ENCODE measurements at places on chromosomes 6 and 20.

- DNase-seq: no peak
Measured at GRCh38 chr20:57148263-57148662, 118.2 kb downstream of the BMP7 start.

GRCh38 chr6:30092852-30093543 lies 17.4 kb upstream of the RNF39 start:
- DNase-seq: no peak

- no peak for DNase-seq
Measured at GRCh38 chr20:58637466-58638213, 13.4 kb upstream of the STX16 start.

DNA sequence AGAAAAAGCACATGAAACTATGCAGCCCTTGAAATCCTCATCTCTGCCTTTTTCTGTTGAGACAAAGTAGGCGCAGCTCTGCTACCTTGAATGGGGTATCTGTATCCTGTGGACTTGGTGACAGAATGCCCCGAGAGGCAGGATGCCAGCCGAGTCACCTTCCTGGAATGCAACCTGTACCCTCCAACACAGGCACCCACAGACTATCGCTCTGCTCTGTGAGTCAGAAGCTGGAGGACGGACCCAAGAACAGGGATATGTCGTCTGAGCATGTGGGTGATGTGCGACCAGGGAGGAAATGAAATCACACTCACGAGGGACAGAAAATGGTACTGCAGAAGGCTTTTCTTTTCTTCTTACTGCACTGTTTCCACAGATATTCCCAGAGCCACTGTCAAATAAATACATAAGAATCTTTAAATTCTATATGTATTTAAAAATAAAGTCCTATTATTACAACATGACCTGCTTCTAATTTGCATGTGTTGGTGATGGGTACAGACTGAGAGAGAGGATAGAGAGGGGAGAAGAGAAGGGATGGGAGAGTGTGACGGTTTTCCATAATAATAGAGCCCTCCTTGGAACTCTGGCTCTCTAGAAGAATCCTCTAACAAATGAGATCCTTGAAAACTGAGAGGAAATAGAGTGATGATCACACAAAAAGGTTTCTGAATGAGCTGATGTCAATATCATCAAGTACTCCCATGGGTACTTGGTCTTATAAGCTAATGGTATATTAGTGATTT lies 308.1 kb downstream of the FOXC1 start:
- DNase-seq: no peak

GRCh38 chr6:131937226-131937625 lies 13.9 kb downstream of the CCN2 start:
- no peak for DNase-seq

DNA sequence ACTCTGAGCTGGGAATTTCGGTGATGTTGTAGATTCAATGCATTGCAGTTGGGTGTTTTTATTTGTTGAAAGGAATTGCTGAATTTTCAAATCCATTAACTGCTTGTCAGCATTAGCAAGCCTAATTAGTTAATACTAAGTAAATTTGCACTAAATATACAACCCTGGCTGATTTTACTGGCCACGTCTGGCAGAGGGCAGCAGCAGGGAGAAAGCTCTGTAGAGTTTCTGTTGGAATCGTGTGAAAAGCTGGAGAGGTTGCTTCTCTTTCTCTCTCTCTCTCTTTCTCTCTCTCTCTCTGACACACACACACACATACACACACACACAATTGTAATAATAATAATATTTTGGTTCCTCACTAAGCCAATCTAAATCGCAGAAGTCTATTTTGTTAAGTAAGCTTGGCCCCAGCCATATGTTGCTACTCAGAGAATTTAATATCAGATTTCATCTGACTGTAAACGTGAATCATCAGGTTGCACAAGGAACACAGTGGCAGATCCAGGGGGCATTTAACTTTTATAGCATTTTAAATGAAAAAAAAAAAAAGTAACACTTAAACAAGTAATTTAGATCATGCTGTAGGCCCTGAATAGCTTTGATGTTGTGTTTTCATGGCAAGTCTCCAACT lies 289.5 kb downstream of the ESR1 start:
- no peak for DNase-seq

- DNase-seq: no peak
Measured at GRCh38 chr6:75931011-75931680, 141.3 kb downstream of the IMPG1 start.

GRCh38 chr6:56187686-56188085 lies 59.7 kb downstream of the COL21A1 start:
- DNase-seq: no peak

DNA sequence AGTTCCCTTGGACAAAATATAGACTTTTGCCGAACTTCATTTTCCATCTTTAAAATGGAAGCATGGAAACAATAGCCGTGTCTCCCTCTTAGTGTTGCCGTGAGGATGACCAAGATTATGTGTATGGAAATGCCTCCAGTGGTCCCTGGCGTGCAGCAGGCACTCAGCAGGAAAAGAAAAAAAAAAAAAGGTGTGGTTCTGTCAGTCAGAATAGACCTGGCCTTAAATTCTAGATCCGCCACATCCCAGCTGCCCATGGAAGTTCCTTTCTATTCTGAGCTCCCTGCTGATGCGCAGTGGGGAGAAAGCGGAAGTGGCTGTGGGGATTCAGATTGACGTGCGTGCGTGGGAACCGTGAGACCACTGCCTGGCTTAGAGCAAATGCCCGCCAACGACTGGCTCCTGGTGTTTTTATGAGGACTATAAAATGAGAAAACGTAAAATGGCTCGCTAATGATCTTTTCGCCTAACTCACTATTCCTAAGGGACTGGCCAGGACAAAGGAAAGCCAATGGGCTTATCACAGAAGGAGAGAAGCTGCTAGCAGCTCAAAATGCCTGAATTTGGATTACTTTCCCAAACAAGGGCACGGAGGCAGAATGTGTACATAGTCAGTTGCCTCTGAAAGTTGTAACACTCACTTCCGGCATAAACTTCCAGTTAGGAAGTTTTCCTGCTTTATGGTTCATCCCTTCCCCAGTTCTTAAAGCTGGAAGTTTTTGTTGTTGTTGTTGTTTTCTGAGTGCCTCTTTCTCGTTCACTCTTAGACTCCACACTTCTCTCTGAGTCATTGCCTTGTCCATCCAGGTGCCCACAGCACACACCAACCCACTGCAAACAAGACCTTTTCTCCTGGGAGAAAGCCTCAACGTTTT lies 11.4 kb upstream of the PDE10A start:
- DNase-seq: no peak

DNA sequence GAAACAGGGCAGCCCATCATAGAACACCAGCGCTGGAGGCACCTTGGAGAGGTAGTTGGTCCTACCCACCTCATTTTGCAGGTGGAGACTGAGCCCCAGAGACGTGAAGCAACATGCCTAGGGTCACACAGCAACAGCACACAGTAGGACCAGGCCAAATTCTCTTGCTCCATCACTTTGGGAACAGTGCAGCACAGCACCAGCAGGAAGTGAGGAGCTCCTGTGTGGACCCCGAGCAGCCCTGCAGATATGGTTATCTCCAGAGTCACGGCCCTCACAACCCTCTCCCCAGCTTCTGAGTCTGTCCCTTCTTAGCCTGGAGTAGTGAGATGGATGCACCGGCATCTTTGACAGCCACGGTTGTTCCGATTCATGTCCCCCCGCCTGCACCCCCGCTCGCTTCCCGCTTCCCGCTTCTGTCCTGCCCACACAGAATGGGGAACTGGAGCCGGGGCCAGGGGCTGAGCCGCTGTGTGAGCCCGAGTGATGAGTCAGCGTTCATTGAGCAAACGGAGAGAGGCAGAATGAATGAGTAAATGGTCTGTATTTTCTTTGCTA lies 72.6 kb upstream of the DUSP22 start:
- DNase-seq: no peak

DNA sequence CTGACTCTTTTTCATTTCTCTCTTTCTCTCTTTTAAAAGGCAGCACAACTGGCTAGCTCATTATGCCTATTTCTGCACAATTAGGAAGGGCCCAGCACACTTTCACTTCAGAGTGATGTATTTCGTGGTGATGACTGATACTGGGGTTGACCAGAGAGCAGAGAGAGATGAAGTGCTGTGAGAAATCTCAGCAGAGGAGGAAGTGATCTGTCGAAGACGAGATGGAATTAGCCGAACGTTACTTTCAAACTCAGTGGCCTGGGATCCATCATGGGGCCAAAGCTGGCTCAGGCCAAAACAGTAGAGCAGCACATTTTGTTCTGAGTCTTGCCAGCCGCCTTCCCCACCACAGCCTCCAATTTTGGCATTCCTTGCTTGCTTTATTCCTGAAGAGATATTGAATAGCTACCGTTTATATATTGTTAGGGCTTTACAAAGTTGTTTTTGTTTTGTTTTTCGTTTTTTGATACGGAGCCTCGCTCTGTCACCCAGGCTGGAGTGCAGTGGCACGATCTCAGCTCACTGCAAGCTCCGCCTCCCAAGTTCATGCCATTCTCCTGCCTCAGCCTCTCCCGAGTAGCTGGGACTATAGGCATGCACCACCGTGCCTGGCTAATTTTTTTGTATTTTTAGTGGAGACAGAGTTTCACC lies 213.2 kb upstream of the ECI2 start:
- DNase-seq: no peak

GRCh38 chr6:166949528-166950442 lies 6.6 kb downstream of the RNASET2 start:
- DNase-seq: no peak

GRCh38 chr6:30067460-30068139 lies 602 bp downstream of the PPP1R11 start:
- no peak for DNase-seq

GRCh38 chr6:33613795-33614168 lies 7.3 kb upstream of the ITPR3 start:
- no peak for DNase-seq

DNA sequence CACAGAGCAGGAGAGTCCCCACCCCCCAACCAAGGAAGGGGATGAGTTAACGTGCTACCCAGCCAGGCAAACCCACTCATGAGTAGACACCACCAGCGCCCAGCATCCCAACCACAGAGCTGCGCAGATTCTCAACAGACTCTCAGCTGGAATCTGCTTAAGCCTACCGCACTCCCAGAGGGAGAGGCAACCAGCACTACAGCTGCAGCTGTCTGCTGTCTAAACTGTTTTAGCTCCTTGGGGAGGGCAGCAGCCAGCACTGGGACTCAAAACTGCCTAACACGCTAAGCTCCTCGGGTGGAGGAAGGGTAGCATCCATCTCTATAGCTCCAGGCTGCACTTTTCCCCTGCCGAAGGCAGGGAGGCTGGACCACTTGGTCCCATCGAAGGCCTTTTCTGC lies 539.8 kb downstream of the EPHA7 start:
- no peak for DNase-seq

GRCh38 chr6:96889146-96889545 lies 8.5 kb downstream of the NDUFAF4 start:
- DNase-seq: no peak

GRCh38 chr6:147970970-147971369 lies 371.7 kb upstream of the SASH1 start:
- no peak for DNase-seq

DNA sequence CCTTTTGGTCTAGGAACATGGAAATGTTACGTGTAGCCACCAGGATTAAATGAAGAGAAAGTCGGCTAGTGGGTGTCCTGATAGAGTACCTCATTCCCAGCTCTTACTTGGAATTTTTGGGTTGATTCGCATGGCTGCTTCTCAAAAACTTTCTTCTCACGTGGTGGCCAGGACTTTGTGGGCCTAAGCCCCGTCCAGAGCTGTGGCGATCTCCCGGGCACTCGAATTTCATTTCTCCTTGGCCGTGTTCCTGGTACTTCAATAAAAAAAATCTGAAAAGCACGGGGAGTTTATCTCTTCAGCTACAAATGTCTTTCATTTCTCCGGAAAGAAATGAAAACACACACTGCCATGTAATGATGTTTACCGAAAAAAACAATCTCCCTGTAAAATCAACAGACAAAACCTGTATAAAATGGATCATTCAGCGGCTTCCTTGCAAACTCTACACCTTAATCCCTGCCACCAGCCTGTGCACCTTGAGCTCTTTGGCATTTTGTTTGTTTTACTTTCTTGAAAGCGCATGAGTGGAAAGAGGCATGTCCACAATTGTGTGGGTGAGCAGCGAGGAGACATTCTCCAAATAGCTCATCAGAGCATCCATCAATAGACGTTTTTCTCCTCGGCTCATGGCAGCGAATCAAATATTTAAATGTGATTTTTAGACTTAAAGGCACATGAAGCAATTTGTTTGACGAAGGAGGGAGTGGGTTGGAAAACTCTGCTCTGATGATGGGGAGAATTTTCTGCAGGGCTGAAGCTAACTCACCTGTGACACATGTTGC lies 173.1 kb downstream of the TFAP2C start:
- DNase-seq: no peak

DNA sequence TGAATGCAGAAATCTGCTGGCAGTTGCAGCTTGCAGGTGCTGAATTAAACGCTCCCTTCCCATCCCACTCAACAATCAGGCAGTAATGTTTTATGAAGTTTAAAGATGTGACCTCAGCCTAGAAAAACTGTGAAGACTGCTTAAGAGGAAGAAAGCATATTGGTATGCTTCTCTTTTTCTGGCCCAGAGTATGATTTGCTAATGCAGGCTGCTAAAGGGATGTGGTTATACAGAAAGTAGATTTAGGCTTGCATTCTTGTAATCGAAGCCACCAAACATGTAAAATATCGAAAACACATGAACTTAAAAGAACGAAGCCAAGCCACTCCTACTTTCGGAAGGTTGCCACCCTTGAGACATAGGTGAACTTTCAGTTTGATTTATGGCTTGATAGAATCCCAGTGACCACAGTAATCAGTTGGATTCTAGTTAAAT lies 40.7 kb downstream of the MAP3K5 start:
- no peak for DNase-seq

GRCh38 chr6:157672726-157673412 lies 150.2 kb upstream of the SNX9 start:
- DNase-seq: no peak

GRCh38 chr6:42864602-42865001 lies 14.8 kb upstream of the RPL7L1 start:
- no peak for DNase-seq

DNA sequence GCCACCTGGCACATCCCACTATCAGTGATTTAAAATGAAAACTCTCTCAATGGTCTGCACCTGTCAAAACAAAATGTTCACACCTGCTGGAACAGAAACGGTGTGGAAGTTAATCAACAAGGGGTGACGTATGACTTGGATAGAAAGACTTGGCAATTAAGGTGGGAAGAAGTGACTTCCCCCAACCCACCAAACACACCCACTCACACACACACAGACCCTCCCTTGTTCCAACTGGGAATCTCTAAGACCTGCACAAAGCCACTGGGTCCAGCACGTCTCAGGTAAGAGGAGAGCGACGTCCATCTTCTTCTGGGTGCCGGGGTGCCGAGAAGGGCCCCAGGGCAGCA lies 25.1 kb upstream of the TCFL5 start:
- no peak for DNase-seq

GRCh38 chr6:149335924-149336608 lies 18.6 kb downstream of the TAB2 start:
- DNase-seq: no peak

GRCh38 chr6:69915346-69915745 lies 49.0 kb downstream of the COL19A1 start:
- no peak for DNase-seq
